ENCODE measurements at places on chromosomes 3 and 15. TPM values are rescaled to one million over a fixed set of nuclear protein-coding genes. Genes with fewer than 3 reads are reported as not detected.

Gene RTP1
- total RNA-seq: 5.1 TPM

Gene SCG3
- 19.0 TPM for total RNA-seq

Gene C3orf22
- not detected for total RNA-seq

DNA sequence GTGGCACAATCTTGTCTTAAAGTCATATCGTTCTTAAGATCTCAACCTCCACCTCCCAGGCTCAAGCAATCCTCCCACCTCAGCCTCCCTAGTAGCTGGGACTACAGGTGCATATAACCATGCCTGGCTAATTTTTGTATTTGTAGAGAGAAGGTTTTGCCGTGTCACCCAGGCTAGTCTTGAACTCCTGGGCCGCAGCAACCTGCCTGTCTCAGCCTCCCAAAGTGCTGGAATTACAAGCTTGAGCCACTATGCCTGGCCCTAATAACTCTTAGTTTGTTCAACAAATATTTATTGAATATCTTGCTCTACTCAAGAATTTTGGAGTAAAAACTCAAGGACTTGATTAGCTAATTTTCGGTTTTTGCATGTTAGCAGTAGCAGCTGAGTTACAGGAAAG, 19.4 kb upstream of the EDEM1 start:
- DNase-seq: no peak

DNA sequence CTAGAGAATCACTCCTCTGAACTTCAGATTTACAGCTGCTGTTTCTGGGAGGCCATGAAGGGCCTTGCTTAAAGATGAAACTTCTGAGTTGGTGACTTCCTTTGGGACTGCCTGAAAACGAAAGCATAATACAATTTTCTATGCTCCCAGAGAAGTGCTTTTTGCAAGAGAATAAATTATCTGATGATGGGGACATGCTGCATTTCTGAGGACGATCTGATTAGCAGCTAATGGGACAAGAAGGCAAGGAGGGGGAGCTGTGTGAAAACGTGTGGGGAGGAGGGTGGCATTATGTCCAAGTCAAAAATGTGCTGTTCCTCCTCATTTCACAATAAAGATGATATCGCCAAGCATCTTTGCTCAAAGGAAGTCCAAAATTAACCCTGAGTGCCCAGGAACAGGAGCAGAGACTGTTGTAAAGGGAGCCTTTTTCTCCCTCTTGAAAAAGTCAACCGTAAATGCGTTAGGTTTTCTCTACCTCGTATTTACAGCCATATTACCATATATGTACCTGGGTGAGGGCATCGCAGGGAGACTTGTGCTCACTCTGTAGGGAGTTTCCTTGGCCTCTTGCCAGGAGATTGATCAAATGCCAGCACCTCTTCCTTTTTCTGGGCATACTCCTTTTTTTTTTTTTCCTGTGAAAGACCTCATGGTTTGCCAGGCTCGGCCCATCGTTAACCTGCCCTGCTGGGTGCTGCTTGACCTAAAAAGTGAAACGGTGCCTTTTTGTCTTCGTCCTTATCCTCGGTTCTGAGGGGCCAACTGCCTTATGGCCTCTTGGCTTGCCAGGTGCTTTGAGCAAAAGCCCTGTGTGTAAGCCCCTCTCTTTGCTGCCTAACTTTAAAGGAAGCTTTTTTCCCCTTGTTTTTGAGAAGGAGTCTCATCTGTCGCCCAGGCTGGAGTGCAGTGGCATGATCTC, 11.5 kb downstream of the ITPR1 start:
- DNase-seq: no peak

DNA sequence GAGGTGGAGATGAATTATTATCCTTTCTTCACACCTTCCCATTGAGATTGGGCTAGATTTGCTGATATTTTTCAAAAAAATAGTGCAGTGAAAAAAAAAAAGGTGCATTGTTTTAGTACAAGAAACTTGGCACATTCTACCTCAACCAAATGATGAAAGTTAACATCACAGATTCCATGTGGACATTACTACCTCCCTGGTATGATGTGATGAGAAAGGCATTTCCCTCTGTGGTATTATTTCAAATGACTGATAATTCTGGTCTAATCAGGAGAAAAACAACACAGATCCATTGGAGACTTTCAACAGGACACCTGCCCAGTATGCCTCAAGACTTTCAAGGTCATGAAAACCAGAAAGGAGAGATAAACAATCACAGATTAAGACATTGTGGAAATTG, 313.4 kb downstream of the BCHE start:
- DNase-seq: no peak

DNA sequence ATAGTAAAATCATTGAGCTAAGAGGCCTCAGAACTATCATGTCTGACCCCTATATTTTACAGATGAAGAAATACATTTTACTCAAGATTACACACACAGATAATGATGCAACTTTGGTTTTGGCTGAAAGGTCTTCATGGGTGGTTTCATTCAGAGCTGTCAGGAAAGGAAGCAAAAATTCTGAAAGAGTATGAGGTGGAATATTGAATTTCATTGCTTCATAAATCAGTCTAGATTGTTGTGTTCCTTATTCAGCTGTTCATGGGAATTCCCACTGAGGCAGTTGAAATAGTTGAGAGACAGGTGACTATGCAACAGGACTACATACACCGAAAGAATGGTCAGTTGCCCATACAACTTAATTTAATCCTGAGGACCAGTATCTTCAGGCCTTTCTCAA, 39.4 kb downstream of the CD200 start:
- DNase-seq: no peak

DNA sequence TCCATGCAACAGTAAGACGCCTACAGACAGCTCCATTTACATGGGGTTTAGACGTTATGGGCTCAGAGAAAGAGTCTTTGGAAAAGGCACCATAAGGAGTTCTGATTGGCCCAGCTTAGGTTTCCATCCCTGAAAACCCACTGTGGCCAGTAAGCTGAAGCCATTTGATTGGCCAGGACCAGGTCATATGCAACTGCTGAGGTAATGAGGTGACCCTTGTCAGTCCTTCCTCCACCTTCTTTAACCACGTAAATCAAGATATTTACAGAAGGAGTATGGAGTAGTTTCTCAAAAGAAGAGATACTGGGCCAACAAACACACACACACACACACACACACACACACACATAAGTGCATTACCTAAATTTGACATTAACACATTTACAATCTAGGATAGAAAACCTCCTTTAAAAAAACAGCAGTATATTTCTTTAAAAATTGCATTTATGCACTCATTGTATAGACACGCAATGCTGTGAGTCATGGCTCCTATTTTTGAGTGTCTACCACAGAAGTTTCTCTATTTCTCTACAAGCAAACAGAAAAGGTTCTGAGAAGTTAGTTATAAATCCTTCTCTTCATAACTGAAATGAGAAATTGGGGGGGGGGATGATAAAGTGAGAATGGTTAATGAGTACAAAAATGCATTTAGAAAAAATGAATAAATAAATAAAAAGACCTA, 16.3 kb upstream of the MB21D2 start:
- DNase-seq: no peak

DNA sequence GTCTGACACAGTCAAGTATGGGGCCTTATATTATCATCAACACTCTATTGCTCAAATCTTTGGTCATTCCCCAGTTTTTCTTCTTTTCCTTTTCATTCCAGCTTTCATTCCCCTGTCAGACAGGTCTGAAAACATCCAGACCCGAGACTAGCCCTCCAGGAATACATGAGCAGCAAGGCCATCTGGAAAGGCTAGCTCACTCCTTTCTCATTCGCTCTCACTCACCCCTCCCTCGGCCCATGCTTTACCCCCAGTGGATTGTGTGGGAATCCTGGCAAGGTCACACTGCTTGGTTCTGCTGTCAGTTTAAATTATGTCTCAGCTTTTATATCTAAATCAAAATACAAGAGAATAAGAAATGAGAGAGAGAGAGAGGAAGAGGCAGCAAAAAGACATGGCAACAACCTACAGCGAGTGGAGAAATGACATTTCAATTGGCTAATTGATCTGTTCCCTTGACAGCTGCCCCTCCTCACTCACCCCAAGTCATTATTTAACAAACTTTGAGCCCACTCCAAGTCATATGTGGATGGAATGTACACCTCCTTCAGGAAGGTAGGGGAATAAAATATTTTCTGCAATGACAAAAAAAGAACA, 962.2 kb downstream of the TUSC7 start:
- no peak for DNase-seq

GRCh38 chr15:40493089-40493840, 22.5 kb downstream of the CHST14 start:
- no peak for DNase-seq

DNA sequence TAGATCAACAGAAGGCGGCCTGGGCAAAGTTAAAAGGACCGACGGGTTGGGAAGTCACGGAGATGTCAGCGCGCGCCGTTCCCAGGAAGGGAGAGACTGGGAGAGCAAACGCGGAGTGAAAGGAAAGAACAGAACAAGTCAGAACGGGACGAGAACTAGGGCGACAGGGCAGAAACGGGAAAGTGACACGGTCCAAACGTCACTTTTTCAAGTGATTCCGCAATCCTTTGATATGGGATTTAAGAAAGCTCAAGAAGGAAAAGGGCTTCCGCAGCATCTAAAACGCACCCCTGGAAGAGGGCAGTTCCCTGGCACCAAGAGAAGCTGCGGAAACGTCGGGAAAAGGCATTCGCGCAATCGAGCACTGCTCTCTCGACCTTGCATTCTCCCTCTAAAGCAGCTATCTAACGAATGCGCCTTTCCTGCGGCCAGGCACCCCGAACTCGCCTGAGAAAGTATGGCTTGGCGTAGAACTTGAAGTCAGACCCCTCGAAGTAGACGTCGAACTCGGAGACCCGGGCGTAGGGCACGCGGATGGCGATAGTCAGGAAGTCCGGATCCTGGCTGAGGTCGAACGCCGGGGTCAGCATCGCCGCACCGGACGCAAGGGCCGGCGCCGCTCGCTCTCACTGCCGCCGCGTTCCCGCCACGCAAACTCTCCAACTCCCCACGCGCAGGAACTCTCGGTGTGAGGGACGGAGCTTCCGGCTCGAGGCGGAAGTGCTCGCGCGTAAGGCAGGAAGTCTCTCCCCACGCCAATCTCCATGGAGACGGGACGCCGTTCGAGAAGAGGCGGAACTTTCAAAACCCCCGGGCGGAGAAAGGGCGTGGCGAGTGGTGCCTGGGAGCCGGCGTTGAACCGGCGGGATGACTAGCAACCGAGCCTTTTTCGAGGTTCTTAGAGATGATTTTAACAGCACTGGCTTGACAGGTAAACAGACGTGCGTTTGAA, at the start of gene SHQ1:
Gene SHQ1 (minus strand): TSS at position 695 of the 952 bp plus-strand sequence. CDS start 105 bp downstream, at position 590.
- peak; percentile 92 for DNase-seq

- DNase-seq: no peak
These were observed 252.0 kb upstream of the VEPH1 start for GRCh38 chr3:157755233-157755632.

All from H7 (cell line).